ENCODE measurements at places on chromosomes 16 and 17.

- DNase-seq = no peak
These were observed 230.1 kb downstream of the SLC39A11 start for GRCh38 chr17:72862276-72862999.

GRCh38 chr17:28045304-28045703 is 2.8 kb downstream of the NLK start:
- DNase-seq = peak; percentile 14

GRCh38 chr17:31565652-31566051 is 174.2 kb downstream of the RAB11FIP4 start:
- DNase-seq = no peak

GRCh38 chr16:8552487-8553221 is 37.7 kb downstream of the TMEM114 start:
- DNase-seq = no peak

GRCh38 chr17:16052486-16052885 is 52.9 kb downstream of the TTC19 start:
- no peak for DNase-seq

- DNase-seq = no peak
These were observed 8.5 kb upstream of the CBFA2T3 start for GRCh38 chr16:88985521-88985920.

- no peak for DNase-seq
These were observed 8.5 kb downstream of the ST6GALNAC1 start for GRCh38 chr17:76635039-76635438.

- no peak for DNase-seq
These were observed 48.6 kb downstream of the FOXL1 start for GRCh38 chr16:86626966-86627365.

GRCh38 chr16:30941600-30942425 is 7.1 kb upstream of the ORAI3 start:
- DNase-seq = peak; percentile 79

GRCh38 chr17:78484271-78485246 is 92.6 kb downstream of the DNAH17 start:
- no peak for DNase-seq

GRCh38 chr16:6725634-6726331 is 606.9 kb upstream of the RBFOX1 start:
- DNase-seq = no peak

DNA sequence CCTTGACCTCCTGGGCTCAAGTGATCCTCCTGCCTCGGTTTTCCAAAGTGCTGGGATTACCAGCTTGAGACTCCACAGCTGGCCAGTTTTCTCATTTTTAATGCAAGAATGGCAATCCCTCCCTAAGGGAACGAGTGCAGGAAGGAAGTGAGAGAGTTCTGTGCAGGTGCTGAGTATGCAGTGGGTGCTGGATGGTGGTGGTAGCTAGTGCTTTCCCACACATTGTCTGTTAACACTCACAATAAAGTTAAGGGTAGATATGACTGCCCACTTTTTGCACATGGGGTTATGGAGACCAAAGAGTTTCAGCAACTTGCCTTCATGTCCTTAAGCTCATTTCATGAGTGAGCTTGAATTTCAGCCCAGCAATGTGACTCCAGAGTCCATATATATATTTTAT is 18.5 kb downstream of the RGS9 start:
- no peak for DNase-seq

GRCh38 chr16:89293276-89294143 is 76.0 kb downstream of the ZNF778 start:
- DNase-seq = no peak

- no peak for DNase-seq
These were observed 43.8 kb upstream of the ARHGAP44 start for GRCh38 chr17:12745486-12745885.

- DNase-seq = no peak
These were observed 104.9 kb downstream of the ADCY9 start for GRCh38 chr16:4011225-4011939.

DNA sequence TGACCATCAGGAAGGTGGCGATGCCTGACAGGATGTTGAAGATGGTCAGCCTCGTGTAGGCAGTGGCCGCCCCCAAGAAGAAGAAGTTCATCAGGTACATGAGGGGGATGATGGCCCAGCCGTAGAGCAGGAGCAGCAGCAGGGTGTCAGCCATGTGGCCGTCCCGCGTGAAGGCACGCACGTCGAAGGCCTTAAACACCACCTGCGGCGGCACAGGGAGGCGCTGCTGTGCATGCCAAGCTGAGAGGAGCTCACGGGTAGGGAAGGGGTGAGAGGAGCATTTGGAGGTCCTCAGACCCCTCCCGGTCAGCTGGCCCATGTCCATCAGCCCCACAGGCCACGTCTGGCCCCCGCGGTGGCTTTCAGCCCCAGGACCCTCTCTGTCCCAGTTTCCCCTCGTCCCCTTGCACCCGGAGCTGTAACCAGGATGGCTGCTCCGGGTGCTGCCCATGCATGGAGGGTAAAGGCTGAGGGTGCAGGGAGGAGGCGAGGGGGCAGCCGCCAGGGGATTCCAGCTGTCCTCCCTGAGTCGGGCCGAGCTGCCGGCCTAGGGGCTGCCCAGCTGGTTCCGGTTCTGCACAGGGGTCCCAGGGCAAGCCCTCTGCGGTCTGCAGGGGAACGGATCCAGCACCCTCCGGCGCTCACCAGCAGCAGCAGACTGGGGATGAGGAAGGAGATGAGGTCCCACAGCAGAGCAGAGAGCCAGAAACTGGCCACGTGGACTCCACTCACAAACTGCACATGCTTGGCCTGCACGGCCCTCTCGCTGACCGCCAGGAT is 17.1 kb upstream of the RNPS1 start:
- no peak for DNase-seq

- DNase-seq = no peak
These were observed 644 bp downstream of the QRICH2 start for GRCh38 chr17:76307299-76307965.

- no peak for DNase-seq
These were observed 279.0 kb downstream of the SLC39A11 start for GRCh38 chr17:72813481-72813880.

DNA sequence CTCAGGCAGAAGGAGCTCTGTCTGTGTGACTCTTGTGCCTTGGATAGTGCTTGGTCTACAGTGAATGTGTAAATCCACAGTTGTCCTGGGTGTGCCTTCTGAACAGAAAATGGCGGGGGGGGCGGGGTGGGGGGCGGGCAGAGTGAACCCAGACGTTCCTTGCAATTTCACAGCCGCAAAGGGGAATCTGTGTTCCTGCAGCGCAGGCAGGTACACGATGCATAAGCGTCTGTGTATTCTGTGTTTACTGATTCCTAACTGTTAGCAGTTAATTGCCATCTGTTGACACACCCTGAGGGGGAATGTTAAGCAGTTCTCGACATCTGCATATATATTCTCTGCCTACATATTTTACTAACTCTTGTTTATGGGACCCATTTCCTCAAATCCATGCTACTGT is 123.5 kb upstream of the ZFHX3 start:
- no peak for DNase-seq

DNA sequence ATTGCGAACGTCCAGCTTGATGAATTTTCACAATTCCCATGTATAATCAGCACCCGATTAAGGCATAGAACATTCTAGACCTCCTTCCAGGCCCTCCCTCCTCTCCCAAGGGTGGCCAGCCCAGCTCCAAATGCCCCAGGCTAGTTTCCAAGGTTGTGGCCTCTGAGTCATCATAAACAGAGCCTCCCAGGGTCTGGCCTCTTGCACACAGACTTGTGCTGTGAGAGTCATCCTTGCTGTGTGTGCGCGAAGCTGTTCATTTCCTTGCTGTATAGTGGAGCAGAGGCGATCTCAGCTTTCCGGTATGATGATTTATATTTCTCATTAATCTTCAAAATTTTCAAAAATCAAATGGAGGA is 20.5 kb upstream of the JPH3 start:
- DNase-seq = no peak

DNA sequence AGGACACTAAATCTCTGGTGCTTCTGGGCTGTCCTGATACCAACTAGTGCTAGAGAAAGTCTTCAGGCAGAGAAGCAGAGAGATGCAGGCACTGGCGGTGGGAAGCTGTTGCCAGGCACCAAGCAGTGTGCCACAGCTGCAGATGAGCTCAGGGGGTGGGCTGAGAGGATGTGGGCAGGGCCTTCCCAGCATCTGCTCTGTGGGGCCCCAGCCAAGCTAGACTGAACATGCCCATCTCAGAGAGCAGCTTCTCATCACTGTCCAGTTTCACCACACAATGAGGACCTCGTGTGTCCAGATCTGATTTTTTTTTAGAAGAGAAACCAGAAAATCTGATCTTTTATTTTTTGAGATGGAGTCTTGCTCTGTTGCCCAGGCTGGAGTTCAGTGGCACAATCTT is 17.1 kb downstream of the PSKH1 start:
- no peak for DNase-seq

DNA sequence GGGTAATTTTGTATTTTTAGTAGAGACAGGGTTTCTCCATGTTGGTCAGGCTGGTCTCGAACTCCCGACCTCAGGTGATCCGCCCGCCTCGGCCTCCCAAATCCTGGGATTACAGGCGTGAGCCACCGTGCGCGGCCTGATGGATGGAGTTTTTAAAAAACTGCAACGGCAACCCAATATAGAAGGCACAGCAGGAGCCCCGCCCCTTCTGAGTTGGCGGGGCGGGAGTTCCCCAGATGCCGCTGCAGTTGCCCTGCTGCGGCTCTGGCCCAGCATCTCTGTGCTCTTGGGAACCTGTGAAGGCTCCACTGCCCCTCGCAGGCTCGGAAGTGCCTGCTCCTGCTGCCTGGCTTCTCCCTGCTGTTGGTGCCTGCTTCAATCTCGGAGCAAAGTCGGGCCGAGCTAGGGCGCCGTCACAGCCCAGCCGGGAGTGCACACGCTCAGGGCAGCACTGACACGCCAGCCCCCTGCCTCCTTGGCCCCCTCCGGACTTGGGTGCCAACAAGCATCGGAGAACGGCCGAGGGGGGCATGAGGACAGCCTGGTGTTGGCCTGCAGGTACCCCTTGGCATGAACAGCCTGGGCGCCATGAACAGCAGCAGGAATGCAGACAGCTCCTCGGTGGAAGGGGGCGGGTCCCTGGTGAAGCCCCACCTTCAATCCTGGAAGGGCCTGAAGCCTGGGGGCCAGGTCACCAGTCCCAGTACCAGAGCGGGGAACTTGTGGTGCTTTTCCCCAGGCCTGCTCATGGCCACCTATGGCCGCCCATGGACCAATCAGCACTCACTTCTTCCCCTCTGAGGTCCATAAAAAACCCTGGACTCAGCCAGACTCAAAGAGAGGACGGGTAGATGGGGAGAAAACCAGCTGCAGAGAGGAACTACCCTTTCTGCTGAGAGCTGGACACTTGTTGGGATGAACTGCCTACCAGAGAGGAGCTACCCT is 2.3 kb upstream of the NT5M start:
- peak; percentile 84 for DNase-seq

GRCh38 chr17:57810721-57811637 is 38.9 kb downstream of the MRPS23 start:
- DNase-seq = no peak

DNA sequence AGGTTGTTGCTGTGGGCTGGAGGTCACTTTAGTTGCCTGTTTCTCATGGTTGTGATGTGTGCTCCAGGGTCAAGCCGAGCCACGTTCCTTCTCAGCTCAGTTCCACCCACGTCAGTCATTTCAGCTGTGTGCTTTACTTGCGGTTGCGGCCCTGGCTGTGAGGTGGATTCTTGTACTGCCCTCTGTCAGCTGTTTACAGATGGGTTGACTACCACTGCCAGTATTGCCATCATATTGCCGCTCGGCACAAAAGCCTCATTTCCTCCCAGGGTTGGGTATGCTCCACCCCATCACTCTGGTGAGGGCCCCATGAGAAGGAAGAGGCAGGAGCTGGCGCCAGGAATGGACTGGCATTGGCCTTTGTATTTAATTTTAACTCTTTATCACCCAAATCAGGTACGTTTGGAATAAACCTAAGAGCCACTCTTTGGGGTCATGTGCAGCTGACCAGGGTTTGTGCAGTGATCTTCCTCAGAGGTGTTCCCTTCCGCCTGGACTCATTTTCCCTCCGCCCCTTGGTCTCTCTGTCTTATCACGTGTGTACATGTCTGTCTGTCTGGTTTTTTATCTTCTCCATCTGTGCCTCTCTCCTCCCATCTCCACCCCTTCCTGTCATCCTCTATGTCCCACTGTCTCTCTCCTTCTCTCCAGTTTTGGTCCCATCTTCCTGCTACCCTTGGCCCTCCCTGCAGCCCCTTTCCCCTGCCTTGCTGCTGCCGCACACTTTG is 25.0 kb downstream of the METTL22 start:
- DNase-seq = no peak

GRCh38 chr16:68760671-68761275 is 23.7 kb downstream of the CDH1 start:
- peak; percentile 84 for DNase-seq

DNA sequence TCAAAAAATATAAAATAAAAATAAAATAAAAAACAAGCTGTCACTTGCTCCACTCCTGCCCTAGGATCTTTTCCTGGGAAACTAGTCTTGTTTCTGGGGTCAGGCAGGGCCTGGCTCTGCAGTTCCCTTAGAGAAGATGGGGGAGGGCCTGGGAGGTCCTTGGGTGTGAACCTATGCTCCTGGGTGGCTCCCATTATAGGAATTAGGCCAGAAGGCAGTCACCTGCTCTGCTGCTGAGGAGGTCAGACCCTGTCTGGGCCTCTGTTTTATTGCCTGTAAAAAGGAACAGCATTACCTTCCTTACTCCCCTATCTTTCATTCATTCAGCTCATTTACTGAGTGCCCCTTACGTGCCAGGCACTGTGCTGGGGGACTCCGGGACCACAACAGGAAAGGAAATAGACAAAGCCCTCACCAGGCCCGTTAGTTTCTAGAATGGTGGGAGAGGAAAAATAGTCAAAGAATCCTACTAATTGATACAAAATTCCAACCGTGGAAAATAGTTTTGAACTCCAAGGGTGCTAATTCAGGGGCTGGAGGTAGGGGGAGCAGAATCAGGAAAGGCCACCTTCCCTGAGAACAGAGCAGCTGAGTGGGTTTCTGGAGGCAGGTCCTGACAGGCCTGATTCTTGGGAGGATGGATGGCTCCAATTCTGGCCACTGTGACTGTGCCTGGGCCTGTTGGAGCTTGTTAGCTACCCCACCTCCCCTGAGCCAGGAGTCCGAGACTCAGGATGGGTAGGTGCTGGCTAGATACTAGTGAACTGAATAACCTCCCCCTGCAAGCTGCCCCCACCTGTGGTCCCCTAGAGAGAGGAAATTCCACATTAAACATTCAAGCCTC is 1.3 kb upstream of the SLC46A1 start:
- DNase-seq = no peak

- no peak for DNase-seq
These were observed 141.5 kb upstream of the MED13 start for GRCh38 chr17:62206550-62206949.

- DNase-seq = no peak
These were observed 37.2 kb downstream of the ITGAE start for GRCh38 chr17:3763777-3764170.

GRCh38 chr17:7572588-7573323 is 6.7 kb upstream of the CD68 start:
- peak; percentile 100 for DNase-seq

DNA sequence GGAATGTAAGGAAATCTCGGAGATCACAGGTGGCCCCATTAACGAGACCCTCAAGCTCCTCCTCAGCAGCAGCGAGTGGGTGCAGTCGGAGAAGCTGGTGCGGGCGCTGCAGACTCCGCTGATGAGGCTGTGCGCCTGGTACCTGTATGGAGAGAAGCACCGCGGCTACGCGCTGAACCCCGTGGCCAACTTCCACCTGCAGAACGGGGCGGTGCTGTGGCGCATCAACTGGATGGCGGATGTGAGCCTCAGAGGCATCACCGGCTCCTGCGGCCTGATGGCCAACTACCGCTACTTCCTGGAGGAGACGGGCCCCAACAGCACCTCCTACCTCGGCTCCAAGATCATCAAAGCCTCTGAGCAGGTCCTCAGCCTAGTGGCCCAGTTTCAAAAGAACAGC is 16.2 kb downstream of the MLYCD start:
- DNase-seq = no peak

GRCh38 chr17:2924211-2924610 is 128.0 kb downstream of the RAP1GAP2 start:
- no peak for DNase-seq

All from MM.1S (cell line).